ENCODE measurements at places on chromosomes 12 and 14.

DNA sequence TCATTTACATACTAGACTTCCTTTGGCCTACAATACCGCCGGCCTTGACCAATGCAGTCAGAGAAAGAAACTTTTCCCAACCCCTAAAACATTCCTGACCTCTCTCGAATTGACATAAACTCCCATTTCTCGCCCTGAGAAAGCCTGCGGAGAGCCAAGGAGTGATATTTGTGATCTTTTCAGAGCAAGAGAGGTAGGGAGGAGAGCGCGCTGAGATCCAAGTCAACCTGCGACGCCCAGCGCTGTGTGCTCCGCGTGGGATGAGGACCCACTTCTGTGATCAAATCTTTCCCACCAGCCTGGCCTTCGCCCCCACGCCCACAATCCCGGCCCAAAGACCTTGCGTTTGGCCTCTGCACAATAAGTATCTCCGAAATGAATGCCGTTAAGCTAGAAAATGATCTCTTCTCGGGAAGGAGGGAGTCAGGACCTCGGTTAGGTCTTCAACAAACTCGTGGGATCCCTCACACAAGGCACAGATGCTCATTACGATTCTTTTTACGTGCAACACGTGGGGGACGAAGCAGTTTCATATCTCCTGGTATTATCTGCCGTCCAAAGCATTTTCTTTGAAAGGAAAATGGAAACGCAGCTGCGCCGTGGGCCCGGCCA is 6.3 kb upstream of the NPAS3 start:
- DNase-seq = no peak

DNA sequence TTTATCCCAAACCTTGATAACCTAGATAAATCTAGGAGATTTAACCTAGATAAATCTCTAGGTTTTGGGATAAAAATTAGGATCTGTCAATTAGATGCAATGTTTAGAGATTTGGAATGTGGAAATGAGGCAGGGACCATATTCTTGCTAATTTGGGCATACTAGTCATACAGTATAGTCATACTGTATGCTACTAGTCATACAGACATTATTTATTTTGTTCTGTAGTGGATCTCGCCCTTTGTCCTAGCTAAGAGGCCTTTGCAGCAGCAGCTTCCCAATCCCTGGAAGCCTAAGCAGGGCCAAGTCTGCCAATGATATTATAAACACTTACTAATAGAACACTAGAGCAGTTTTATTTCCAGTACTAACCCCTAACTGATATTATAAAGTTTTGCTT is 136.4 kb downstream of the CEP128 start:
- DNase-seq = no peak

DNA sequence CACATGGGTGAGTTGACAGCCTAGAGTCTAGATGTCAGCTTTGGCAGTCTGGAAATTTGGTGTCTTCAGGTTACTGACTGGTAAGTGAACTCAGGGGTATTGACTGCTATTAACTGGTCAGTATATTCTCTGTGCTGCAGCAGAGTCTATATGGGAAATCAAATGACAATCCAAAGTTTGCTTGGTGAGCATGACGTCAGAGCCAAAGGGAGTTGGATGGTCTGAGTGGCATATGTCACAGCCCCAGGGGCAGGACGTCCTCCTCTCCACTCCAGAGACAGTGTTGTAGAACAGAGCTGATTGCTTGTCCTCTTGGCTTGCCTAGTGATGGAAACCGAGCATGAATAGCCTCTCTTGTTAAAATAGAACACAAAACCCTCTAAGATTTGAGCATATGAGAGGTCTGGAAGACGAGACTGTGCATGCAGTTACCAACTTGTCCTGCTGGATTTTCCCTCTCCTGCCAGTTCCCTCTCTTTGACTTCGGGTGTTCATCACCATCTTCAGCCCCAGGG is 3.3 kb upstream of the TBC1D30 start:
- no peak for DNase-seq

GRCh38 chr12:88623777-88624548 is 43.7 kb upstream of the KITLG start:
- no peak for DNase-seq

GRCh38 chr12:120361506-120362208 is 7.3 kb downstream of the MSI1 start:
- no peak for DNase-seq

GRCh38 chr12:53180931-53181645 is 363 bp upstream of the CSAD start:
- no peak for DNase-seq

GRCh38 chr12:26736563-26737486 is 96.2 kb downstream of the ITPR2 start:
- DNase-seq = no peak

DNA sequence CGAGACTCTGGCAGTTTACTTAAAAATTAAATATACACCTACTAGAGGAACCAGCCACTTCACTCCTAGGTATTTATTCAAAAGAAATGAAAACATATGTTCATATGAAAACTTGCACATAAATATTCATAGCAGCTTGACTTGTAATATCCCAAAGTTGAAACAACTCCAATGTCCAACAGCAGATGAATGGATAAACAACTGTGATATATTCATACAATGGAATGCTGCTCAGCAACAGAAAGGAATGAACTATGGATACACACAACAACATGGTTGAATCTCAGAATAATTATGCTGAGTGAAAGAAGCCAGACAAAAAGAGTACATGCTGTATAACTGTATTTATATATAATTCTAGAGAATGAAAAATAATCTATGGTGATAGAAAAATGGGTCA is 53.4 kb upstream of the DACT1 start:
- DNase-seq = no peak

GRCh38 chr12:1130164-1130563 is 139.1 kb downstream of the ERC1 start:
- no peak for DNase-seq

DNA sequence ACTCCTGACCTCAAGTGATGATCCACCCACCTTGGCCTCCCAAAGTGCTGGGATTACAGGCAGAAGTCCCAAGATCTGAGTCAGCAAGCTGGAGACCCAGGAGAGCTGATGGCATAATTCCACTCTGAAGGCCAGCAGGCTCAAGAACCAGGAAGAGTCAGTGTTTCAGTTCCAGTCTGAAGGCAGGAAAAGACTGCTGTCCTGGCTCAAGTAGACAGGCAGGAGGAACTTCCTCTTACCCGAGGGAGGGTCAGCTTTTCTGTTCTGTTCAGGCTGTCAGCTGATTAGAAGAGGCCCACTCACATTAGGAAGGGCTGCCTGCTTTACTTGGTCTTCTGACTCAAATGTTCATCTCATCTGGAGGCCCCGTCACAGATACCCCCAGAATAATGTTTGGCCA is 206.0 kb upstream of the MYL2 start:
- DNase-seq = no peak

DNA sequence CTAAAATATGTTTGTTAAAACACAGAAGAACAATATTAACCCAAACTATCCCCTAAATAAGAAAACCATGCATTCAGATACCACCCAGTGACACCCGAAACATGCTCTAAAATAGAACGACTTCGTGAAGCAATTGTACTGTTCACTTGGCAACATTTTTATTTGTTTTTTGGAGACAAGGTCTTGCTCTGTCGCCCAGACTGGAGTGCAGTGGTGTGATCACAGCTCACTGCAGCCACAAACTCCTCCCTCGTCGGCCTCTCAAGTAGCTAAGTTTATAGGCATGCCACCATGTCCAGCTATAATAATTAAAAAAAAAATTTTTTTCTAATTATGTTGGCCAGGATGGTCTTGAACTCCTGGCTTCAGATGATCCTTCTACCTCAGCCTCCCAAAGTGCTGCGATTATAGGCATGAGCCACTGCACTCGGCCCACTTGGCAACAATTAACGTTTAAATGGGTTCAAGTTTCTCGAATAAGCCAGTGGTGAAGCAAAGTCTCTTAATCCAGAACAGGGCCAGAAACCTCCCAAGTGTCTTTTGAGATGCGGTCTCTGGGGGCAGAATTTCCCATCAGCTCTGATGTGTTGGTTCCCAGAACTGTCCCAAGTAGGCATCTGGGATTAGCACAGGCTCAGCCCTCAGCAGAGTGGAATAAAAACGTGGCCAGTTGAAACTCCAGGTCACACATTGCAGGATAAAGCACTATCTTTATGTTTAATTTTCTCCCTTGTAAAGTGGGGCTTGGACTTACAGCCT is 74.5 kb downstream of the TMCC3 start:
- no peak for DNase-seq

GRCh38 chr12:122107261-122107660 is 28.7 kb downstream of the MLXIP start:
- no peak for DNase-seq

- no peak for DNase-seq
Observed at GRCh38 chr12:40618636-40619035, 73.6 kb upstream of the CNTN1 start.

GRCh38 chr14:90419200-90419599 is 22.4 kb downstream of the CALM1 start:
- peak; percentile 78 for DNase-seq

GRCh38 chr12:110697236-110697635 is 8.3 kb upstream of the HVCN1 start:
- DNase-seq = no peak

DNA sequence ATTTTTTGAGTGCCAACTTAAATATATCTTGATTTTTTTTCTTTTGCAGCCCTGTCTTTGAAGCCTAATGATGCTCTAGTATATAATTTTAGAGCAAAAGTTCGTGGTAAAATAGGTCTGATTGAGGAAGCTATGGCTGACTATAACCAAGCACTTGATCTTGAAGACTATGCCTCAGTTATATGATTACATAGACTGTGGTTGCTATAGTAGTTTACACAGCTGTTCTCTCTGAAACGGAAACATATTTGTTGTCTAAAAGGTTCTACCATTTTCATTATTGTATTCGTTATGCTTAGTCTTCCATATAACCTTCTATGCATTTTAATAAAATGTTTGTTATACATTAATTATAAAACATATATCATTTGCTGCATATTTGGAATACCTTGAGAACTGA is 246.7 kb downstream of the TTC6 start:
- no peak for DNase-seq

- DNase-seq = no peak
Observed at GRCh38 chr12:117052386-117053049, 46.7 kb downstream of the TESC start.

- DNase-seq = no peak
Observed at GRCh38 chr12:60185060-60185459, 589.2 kb downstream of the SLC16A7 start.

DNA sequence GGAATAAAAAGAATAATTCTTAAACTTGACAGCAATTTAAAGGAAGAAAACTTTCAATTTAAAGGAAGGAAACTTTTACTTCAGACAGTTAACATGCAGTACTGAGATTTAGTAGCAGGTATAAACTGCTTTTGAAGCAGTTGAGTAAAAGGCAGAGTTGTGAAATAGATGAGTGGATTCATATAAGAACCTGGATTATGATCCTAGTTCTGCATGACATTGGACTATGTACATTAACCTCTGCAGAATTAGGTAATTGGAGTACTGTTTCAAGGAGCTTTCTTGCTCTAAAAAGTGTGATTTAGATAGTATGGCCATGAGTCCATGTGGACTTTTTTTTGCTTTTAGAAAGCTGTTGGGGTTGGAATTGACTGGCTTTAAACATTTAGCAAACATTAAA is 29.7 kb downstream of the ATP2A2 start:
- DNase-seq = no peak

GRCh38 chr14:104546591-104547309 is 32.8 kb upstream of the C14orf180 start:
- no peak for DNase-seq

- no peak for DNase-seq
Observed at GRCh38 chr12:98856897-98857540, 211.9 kb downstream of the APAF1 start.

- no peak for DNase-seq
Observed at GRCh38 chr14:99598774-99599173, 5.2 kb downstream of the CCDC85C start.

DNA sequence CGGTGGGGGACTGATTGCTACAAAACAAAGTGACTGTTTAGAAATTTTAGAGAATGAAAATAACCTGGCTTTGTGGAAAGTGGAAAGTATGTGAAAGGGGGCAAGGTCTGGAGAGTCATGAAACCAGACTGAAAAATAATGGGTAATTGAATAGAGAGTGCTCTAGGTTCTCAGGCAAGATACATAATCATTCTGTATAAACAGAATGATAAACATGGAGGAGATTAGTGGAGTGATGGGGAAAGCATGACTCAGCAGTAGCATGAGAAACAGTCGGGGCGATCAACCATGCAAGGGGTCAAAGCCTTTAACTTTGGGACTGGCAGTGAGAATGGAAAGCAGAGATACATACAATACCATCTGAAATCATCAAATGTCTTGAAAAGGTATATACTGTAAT is 332.5 kb downstream of the CCER1 start:
- DNase-seq = no peak

DNA sequence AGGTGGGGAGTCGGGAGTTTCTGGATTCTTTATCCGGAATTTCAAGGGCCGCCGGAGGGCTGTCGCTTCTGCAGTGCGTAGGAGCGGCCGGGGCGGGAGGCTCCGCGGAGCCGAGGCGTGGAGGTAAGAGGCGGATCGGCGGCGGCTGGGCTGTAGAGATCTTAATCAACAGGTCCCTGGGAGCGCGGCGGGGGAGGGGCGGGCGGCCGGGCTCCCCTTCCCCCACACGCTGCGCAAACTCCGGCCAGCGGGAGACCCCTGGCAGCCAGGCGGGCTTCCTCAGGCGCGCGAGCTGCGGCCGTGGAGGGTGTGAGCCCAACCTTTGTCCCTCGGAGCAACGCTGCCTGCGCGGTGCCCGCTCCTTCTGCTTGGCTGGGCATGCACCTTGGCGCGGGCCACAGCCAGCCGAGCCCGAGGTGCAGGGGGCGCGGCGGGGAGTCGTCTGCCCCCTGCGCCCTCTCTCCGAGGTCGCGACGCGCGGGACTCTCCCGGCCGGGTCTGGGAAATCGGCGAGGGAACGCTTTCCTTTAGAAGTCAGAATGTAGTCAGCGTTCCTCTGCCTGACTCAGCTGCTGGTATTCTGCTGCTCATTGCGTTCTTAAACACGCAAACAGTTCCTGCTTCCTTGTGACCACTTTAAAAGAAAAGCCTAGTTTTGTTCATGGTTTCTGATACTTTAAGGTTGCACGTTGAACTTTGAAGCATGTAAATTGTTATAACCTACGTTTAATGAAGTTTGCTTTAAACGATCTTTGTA is at the start of gene PALS1:
TSS of gene PALS1 (plus strand) at position 25 of the 757 bp plus-strand sequence. CDS start 37,736 bp downstream, outside the sequence.
- DNase-seq = no peak

DNA sequence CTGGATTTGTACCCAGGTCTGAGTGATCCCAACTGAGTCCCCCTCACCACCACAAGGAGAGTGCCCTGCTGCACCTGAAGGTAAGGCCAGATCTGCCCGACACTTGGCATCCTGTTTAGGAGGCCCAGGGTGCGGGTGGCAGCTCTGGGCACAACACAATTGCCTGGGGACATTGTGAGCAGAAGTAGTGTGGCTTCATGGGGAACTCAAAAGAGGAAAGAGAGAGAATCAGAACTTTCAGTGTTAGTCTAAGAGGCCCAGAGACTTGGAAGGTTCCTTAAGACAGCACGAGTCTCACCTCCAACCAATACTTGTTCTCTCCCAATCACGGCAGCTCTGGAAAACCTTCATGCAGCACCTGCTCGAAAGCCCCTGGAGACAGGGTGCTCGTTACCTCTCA is 6.6 kb upstream of the SLC8B1 start:
- DNase-seq = no peak

GRCh38 chr12:49502590-49502989 is 36.2 kb upstream of the KCNH3 start:
- DNase-seq = no peak

All from omental fat pad (tissue), 4 donors.